Suprapubic skin (tissue), 4 donors: ENCODE measurements at places on chromosomes 11 and 22. TPM values are rescaled to one million over a fixed set of nuclear protein-coding genes. Genes with fewer than 3 reads are reported as not detected.
A peak's percentile ranks its signal among the peaks of the same experiment; 100 is the strongest.

GRCh38 chr11:122727101-122727929 is 71.8 kb downstream of the UBASH3B start:
- H3K4me3 ChIP-seq, result no peak overlapping the region
- H3K4me1 ChIP-seq, result no peaks in the 10 kb centered on the region
- H3K27me3 ChIP-seq, result no peaks in the 10 kb centered on the region
- no peaks in the 10 kb centered on the region for H3K36me3 ChIP-seq
- no peak overlapping the region for H3K27ac ChIP-seq
- no peak for DNase-seq

The HEPHL1 gene
- total RNA-seq, result 0.32 TPM

DNA sequence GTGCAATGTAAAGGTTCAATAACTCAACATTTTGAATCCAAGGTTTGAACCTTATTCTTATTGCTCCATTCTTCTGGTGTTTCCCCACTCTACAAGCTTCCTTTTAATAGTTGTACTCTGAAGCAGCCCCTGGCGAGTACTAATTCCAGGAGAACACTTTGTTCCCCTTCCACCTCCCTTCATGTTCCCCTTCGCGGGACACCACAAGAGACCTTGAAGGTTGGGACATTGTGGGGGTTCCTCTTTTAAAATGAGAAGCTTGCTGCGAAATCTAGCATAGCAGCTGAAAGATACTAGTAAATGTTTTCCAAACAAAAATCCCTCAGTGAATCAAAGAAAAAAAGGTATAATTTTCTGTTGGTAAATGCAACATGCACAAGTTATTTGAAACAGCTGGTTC is 626.3 kb upstream of the LRRC4C start:
- no peaks in the 10 kb centered on the region for H3K4me1 ChIP-seq
- no peaks in the 10 kb centered on the region for H3K36me3 ChIP-seq

DNA sequence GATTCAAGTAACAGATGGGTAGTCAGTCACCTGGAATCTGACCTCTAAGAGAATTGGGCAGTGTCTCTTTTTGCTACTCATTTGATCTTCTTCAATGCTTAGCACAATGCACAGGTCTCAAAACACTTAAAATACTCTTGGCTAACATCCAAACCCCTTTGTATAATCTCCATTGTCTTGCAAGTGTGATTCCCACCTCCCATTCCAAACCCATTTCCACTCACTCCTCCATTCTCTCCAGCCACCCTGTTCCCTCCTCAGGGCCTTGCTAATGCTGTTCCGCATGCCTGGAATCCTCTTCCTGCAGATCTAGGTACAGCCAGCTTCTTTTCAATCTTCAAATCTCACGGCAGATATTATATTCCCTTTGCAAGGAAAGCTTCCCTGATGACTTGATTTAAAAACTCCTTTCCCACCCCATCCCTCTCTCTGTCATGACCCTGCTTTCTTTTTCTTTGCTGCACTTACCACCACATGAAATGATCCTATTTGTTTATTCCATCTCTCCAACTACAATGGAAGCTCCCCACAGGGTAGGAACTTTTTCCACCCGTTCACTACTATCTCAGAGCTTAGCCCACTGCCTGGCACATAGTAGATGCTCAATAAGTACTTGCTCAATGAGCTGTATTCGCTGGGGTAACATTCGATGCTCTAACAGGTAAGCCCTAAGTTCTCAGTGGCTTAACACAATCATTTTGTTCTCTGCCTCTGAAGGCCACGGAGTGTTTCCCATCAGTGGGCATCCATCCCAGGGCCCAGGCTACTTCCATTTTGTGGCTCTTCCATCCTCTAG is 121.7 kb downstream of the MN1 start:
- no peak overlapping the region for H3K4me3 ChIP-seq
- H3K36me3 ChIP-seq, result no peaks in the 10 kb centered on the region
- H3K4me1 ChIP-seq, result no peaks in the 10 kb centered on the region
- H3K27ac ChIP-seq, result no peak overlapping the region

The MS4A12 gene
- total RNA-seq, result not detected

The CEP126 gene
- 2.4 TPM for total RNA-seq

DNA sequence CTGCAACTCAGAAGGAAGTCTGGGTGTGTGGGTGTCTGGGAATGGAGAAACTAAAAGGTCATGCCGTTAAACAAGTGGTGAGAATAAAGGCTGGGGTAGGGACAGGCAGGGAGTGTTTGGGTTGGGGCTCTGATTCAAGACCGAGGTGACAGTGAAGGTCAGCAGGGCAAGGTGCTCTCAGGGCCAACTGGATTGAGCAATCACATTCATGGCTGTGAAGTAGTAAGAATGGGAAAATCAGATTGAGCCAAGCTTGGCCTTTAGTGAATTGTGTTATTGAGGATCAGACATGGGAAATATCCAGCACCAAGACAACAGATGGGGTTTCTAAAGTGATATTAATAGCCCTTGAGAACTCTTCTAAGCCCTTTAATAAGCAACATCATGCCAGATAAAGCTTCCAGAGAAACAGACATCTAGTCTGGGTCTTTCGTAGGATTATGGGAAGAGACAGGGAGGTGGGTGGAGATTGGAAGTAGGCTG is 24.3 kb downstream of the SCN3B start:
- H3K27ac ChIP-seq, result no peak overlapping the region
- no peaks in the 10 kb centered on the region for H3K27me3 ChIP-seq
- H3K4me3 ChIP-seq, result no peak overlapping the region
- H3K4me1 ChIP-seq, result no peaks in the 10 kb centered on the region
- DNase-seq, result no peak

The NXPE1 gene
- total RNA-seq, result not detected

DNA sequence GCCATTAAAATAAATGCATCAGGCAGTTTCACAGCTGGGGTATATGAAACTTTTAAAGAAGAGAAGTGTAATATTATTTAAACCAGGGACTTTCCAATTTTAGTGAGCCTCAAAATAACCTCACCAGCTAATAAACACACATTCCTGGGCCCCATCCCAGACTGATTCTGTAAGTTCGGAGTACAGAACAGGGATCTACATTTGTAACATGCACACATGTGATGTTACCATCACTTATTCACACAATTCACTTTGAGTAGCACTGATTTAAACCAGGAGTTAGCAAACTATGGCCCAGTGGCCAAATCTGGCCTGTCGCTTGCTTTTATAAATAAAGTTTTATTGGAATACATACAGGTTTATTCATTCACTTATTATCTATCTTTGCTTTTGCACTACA is 62.0 kb downstream of the STK33 start:
- H3K4me1 ChIP-seq, result no peaks in the 10 kb centered on the region
- H3K27me3 ChIP-seq, result no peaks in the 10 kb centered on the region

GRCh38 chr11:70233511-70233934 is 30.4 kb downstream of the FADD start:
- no peaks in the 10 kb centered on the region for H3K36me3 ChIP-seq
- DNase-seq, result no peak
- H3K4me3 ChIP-seq, result no peak overlapping the region
- H3K4me1 ChIP-seq, result no peaks in the 10 kb centered on the region
- H3K27me3 ChIP-seq, result no peaks in the 10 kb centered on the region

The MFRP gene
- not detected for total RNA-seq

DNA sequence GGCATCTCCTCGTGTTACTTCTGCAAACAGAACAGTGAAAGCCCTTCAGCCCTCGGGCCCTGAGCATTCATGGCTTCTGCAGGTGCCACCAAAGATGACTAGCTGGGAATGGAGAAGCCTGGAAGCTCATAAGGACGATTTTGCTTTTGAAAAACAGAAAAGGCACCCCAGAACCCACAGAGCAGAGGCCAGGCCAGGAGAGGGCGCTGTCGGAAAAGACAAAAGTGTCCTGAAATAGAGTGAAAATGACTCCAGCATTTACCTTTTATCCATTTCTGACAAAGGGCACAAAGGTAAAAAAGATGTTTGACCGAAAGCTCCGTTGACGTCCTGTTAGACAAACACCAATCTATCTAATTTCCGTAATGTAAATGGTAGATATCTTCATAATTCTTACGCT is 37.6 kb downstream of the ZNF195 start:
- no peaks in the 10 kb centered on the region for H3K36me3 ChIP-seq
- no peak for DNase-seq
- peaks cover 16% of the 10 kb centered on the region for H3K27me3 ChIP-seq
- no peak overlapping the region for H3K4me3 ChIP-seq

- no peak overlapping the region for H3K4me3 ChIP-seq
- no peak for DNase-seq
- no peaks in the 10 kb centered on the region for H3K4me1 ChIP-seq
- peaks cover 5% of the 10 kb centered on the region for H3K27me3 ChIP-seq
- H3K36me3 ChIP-seq, result no peaks in the 10 kb centered on the region
- no peak overlapping the region for H3K27ac ChIP-seq
Observed at GRCh38 chr11:116547571-116547970, 225.2 kb downstream of the BUD13 start.

DNA sequence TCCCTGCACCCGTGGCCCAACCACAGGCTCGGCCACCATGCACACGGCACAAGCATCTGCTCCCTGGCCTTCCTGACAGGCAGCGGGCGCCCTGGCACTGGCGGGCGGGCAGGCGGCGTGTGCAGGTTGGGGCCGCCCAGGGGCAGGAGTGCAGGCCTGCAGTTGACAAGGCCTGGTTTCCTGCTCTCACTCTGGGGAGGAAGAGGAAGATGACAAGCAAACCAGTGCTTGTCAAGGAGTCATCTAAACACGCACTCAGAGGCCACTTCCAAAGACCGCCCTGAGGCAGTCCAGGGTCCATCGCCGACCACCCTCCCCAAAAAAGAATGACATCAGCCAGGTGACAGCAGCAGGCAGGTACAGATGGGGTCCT is 65.3 kb upstream of the LINC01488 start:
- H3K4me1 ChIP-seq, result peaks cover 5% of the 10 kb centered on the region
- no peak overlapping the region for H3K4me3 ChIP-seq
- no peaks in the 10 kb centered on the region for H3K36me3 ChIP-seq

- no peak overlapping the region for H3K27ac ChIP-seq
- peak overlapping the region; percentile 65 for H3K4me3 ChIP-seq
- no peaks in the 10 kb centered on the region for H3K36me3 ChIP-seq
- H3K4me1 ChIP-seq, result peaks cover 39% of the 10 kb centered on the region
Observed at GRCh38 chr11:2271077-2271326, 614 bp upstream of the ASCL2 start.

- no peak overlapping the region for H3K27ac ChIP-seq
- no peak for DNase-seq
- H3K4me1 ChIP-seq, result peaks cover 40% of the 10 kb centered on the region
- H3K36me3 ChIP-seq, result no peaks in the 10 kb centered on the region
- H3K27me3 ChIP-seq, result no peaks in the 10 kb centered on the region
Observed at GRCh38 chr22:39449708-39450107, 7.1 kb upstream of the MGAT3 start.

The LMO1 gene
- 29.4 TPM for total RNA-seq

GRCh38 chr11:34316347-34317035 is 41.3 kb downstream of the ABTB2 start:
- H3K27ac ChIP-seq, result peak overlapping the region; percentile 18
- H3K27me3 ChIP-seq, result no peaks in the 10 kb centered on the region
- no peaks in the 10 kb centered on the region for H3K36me3 ChIP-seq
- no peak overlapping the region for H3K4me3 ChIP-seq
- H3K4me1 ChIP-seq, result peaks cover 13% of the 10 kb centered on the region

The ACRV1 gene
- total RNA-seq, result not detected

GRCh38 chr11:2804701-2805387 is 80.7 kb downstream of the CDKN1C start:
- peaks cover 5% of the 10 kb centered on the region for H3K27me3 ChIP-seq
- H3K4me1 ChIP-seq, result peaks cover 15% of the 10 kb centered on the region
- DNase-seq, result peak; percentile 55

The NRXN2 gene
- total RNA-seq, result 0.64 TPM

DNA sequence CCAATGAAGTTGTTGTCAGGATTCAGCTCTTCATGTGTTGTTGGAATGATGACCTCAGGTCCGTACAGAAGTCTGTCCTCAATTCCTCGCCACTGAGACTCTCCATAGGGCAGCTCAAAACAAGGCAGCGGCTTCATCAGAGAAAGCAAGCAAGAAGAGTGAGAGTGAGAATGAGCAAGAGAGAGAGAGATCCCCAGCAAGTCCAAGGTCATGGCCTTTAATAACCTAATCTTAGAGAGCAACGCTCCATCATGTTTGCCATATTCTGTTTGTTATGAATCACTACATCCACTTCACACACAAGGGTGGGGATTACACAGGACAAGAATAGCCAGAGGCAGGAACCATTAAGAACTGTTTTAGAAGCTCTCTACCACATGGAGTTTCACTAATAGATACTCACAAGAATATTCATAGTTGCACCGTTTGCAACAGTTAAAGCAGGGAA is 23.3 kb upstream of the MMP7 start:
- H3K36me3 ChIP-seq, result no peaks in the 10 kb centered on the region
- H3K27ac ChIP-seq, result peak overlapping the region; percentile 47
- no peak overlapping the region for H3K4me3 ChIP-seq
- no peak for DNase-seq
- no peaks in the 10 kb centered on the region for H3K27me3 ChIP-seq

DNA sequence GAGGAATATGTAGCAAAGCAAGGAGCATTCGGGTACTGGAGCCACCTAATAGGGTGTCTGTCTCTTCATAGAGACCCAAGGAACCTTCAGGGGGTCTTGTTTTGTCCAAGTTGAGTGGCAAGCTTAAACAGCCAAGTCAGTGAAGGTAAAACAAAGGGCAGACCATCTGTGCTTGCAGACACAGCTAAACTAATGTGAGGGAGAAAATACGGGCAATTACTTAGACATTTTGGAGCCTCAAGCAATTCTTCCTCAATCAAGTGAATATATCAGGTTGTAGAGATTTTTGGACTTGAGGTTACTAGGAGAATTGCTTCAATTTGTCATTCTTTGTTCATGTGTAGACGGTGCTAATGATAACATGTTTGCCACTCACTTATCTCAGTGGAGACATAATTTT is 148.2 kb upstream of the ARHGAP20 start:
- peaks cover 13% of the 10 kb centered on the region for H3K4me1 ChIP-seq
- no peak overlapping the region for H3K27ac ChIP-seq
- H3K27me3 ChIP-seq, result no peaks in the 10 kb centered on the region
- DNase-seq, result no peak
- H3K4me3 ChIP-seq, result no peak overlapping the region

GRCh38 chr11:63023222-63023814 is 7.7 kb upstream of the SLC22A8 start:
- H3K4me1 ChIP-seq, result peaks cover 5% of the 10 kb centered on the region
- H3K27ac ChIP-seq, result no peak overlapping the region
- no peak overlapping the region for H3K4me3 ChIP-seq
- no peak for DNase-seq

- no peak overlapping the region for H3K4me3 ChIP-seq
- no peak overlapping the region for H3K27ac ChIP-seq
- no peak for DNase-seq
- H3K4me1 ChIP-seq, result peaks cover 8% of the 10 kb centered on the region
- peaks cover 38% of the 10 kb centered on the region for H3K36me3 ChIP-seq
- H3K27me3 ChIP-seq, result no peaks in the 10 kb centered on the region
Observed at GRCh38 chr22:21669026-21669425, 3.2 kb downstream of the PPIL2 start.
